ENCODE measurements at places on chromosomes 16 and 17.
A peak's percentile ranks its signal among the peaks of the same experiment; 100 is the strongest.

DNA sequence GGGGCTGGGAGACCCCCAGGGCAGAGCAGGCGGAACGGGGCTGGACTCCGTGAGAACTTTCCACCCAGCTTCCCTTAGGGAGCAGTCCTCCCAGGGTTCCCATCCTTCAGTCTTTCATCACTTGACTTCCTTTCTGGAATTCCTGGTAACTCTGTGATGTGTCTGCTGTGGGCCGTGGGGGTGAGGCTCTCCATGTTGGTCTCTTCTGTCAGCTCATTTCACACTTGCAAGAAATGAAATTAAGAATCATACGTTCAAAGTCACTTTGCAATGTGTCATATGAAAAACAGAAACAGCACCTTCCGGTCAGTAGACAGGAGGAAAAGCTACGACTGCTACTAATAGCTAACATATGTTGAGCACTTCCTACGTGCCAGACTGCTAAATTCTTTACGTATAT is 5.4 kb upstream of the BBS2 start:
- H3K4me1 ChIP-seq: peaks cover 5% of the 10 kb centered on the region
- DNase-seq: no peak
- no peak overlapping the region for H3K4me3 ChIP-seq
- H3K27ac ChIP-seq: no peak overlapping the region
- no peaks in the 10 kb centered on the region for H3K36me3 ChIP-seq
- H3K27me3 ChIP-seq: no peaks in the 10 kb centered on the region

DNA sequence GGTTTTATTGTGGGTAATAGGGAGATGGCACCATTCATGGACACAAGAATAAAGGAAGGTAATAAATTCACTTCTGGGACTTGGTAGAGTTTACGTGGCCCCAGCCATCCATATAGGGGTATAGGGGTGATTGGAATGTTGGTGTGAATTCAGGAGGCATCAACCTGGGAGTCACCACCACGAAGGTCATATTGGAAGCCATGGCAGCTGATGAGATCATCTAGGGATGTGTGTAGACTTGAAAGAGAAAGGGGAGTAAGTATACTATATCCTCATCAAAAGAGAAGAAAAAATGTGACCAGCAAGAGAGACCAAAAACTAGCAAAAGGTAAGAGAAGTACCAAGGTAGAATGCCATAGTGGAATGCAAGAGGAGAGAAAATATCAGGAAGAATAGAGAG is 26.6 kb upstream of the GINS3 start:
- no peak overlapping the region for H3K4me3 ChIP-seq
- peaks cover 26% of the 10 kb centered on the region for H3K27me3 ChIP-seq

GRCh38 chr16:25052530-25052929 is 37.4 kb upstream of the ARHGAP17 start:
- H3K4me3 ChIP-seq: peak overlapping the region; percentile 47
- H3K27ac ChIP-seq: peak overlapping the region; percentile 83
- H3K4me1 ChIP-seq: peaks cover 56% of the 10 kb centered on the region
- no peaks in the 10 kb centered on the region for H3K27me3 ChIP-seq

GRCh38 chr17:59832883-59833379 is 59.8 kb downstream of the TUBD1 start:
- DNase-seq: peak; percentile 41
- peak overlapping the region; percentile 52 for H3K4me3 ChIP-seq
- peak overlapping the region; percentile 89 for H3K27ac ChIP-seq
- no peaks in the 10 kb centered on the region for H3K27me3 ChIP-seq
- H3K4me1 ChIP-seq: peaks cover 67% of the 10 kb centered on the region
- H3K36me3 ChIP-seq: peaks cover 39% of the 10 kb centered on the region

DNA sequence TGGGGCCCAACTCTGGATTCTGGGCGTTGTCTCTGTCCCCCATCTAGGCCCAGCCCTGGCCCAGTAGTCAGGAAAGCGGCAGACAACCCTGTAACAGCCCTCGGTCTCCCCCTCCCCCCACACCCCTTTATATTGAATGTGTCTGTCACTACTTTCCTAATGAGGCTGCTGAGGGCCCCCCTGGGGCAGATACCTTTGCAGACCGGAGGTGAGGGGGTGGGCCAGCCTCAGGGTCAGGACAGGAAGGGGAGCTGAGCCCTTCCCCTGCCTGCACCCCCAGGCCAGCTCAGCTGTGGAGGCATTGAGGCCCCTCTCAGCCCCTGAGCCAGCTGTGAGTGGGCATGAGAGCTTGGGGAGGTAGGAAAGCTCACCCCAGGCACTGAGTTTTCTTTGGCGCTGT is 17.1 kb downstream of the RAI1 start:
- no peaks in the 10 kb centered on the region for H3K36me3 ChIP-seq
- no peak overlapping the region for H3K27ac ChIP-seq
- no peaks in the 10 kb centered on the region for H3K27me3 ChIP-seq
- DNase-seq: peak; percentile 33
- H3K4me1 ChIP-seq: peaks cover 58% of the 10 kb centered on the region
- no peak overlapping the region for H3K4me3 ChIP-seq

DNA sequence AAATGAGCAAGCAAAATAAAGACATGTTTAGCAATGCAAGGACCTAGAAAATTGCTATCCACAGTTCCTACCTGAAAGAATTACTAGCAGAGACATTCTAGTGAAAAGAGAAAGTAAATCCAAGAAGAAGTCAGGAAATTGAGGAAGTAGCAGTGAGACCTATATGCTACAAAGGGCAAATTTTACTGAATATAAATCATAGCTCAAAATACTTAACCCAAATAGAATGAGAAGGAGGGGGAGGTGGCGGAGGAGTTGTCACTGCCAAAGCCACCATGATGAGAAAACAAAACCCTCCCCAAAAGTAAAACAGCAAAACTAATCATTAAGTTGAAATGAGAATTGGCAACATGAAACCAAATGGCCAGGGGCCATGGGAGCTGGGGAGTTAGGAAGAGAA is 39.3 kb downstream of the PITPNM3 start:
- DNase-seq: no peak
- H3K36me3 ChIP-seq: peaks cover 2% of the 10 kb centered on the region
- peaks cover 2% of the 10 kb centered on the region for H3K27me3 ChIP-seq
- H3K27ac ChIP-seq: no peak overlapping the region

- no peaks in the 10 kb centered on the region for H3K27me3 ChIP-seq
- H3K4me1 ChIP-seq: peaks cover 8% of the 10 kb centered on the region
- no peak overlapping the region for H3K27ac ChIP-seq
- H3K36me3 ChIP-seq: peaks cover 22% of the 10 kb centered on the region
- H3K4me3 ChIP-seq: no peak overlapping the region
These were observed 23.9 kb downstream of the SLC39A11 start for GRCh38 chr17:73068322-73069153.

GRCh38 chr17:17077861-17078732 is 35.8 kb downstream of the MPRIP start:
- peaks cover 4% of the 10 kb centered on the region for H3K36me3 ChIP-seq
- DNase-seq: no peak
- H3K27me3 ChIP-seq: no peaks in the 10 kb centered on the region
- no peak overlapping the region for H3K4me3 ChIP-seq

DNA sequence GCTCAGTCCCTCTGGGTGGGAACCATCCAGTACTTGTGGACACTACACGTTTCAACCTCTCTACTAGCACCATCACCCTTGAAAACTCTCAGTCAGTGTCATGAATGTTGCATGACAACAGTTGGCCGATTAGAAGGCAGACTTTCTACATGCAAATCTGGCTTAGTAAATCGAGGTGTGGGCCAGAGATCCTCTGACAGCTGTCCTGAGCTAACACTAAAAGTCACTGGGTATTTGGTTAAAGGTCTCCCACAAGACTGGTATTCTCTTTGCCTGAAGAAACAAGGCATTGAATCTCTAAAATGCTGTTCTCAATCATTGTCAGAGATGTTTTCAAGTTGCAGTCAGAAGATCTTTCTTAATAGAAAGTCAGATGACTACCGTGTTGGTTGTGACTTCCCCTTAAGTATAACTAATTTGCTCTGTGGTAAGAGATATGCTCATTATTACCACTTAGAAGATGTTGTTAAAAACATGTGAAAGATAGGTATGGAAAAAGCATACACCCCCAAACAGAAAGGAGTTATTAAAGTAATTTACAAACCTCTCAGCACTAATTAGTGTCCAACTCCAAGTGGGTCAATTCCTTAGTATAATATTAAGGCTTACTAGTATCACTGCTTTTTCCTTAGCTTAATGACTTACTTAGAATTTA is 62.3 kb downstream of the WNT3 start:
- H3K27ac ChIP-seq: no peak overlapping the region
- no peaks in the 10 kb centered on the region for H3K4me1 ChIP-seq
- no peak for DNase-seq
- H3K27me3 ChIP-seq: no peaks in the 10 kb centered on the region

GRCh38 chr16:79185711-79186110 is 414.8 kb downstream of the MAF start:
- no peak overlapping the region for H3K27ac ChIP-seq
- no peak overlapping the region for H3K4me3 ChIP-seq
- H3K4me1 ChIP-seq: peaks cover 12% of the 10 kb centered on the region
- no peaks in the 10 kb centered on the region for H3K36me3 ChIP-seq
- no peak for DNase-seq

- H3K27ac ChIP-seq: peak overlapping the region; percentile 49
- H3K36me3 ChIP-seq: peaks cover 7% of the 10 kb centered on the region
- peaks cover 44% of the 10 kb centered on the region for H3K4me1 ChIP-seq
- H3K4me3 ChIP-seq: no peak overlapping the region
- H3K27me3 ChIP-seq: no peaks in the 10 kb centered on the region
These were observed 5.0 kb downstream of the ESRP2 start for GRCh38 chr16:68230956-68231355.

GRCh38 chr16:19179546-19180490 is 11.8 kb downstream of the SYT17 start:
- H3K27ac ChIP-seq: no peak overlapping the region
- no peaks in the 10 kb centered on the region for H3K36me3 ChIP-seq
- DNase-seq: peak; percentile 58
- no peak overlapping the region for H3K4me3 ChIP-seq
- H3K27me3 ChIP-seq: peaks cover 4% of the 10 kb centered on the region
- no peaks in the 10 kb centered on the region for H3K4me1 ChIP-seq

GRCh38 chr16:49617016-49617629 is 238.8 kb downstream of the ZNF423 start:
- DNase-seq: no peak
- no peaks in the 10 kb centered on the region for H3K36me3 ChIP-seq
- H3K27me3 ChIP-seq: no peaks in the 10 kb centered on the region
- no peaks in the 10 kb centered on the region for H3K4me1 ChIP-seq

DNA sequence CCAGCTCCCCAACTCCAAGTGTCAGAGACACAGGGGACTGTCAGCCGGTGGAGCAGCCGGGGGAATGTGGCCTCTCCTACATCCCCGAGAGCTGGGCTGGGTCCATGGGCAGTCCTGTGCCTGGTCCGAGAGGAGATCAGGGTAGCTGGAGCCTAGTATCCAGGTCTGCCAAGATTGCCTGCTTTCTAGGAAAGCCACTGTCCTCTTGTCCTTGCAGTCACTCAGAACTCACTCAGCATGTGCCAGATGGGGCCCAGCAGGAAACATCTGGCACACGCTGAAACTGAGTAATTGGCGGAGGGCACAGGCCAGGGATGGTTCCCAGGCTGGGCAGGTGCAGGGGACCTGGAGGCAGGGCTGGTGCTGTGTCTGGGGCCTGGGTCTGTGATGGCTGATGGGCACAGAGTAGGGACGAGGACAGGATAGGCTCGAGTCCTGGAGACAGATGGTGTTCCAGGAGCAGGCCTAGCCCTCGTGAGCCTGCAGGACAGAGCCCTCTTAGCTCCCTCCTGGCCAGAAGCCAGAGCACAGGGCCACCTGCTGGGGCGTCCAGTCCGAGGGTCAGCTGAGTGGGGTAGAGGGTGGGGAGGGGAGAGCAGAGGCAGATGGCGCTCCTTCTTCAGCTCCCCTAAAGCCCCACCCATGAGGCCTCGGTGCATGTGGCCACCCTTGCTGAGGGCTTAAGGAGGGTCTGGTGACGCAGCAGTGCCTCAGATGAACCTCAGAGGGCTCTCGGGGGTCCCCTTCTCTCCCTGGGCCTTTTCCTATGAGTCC is 31.1 kb downstream of the ADCY7 start:
- peaks cover 5% of the 10 kb centered on the region for H3K4me1 ChIP-seq
- H3K27ac ChIP-seq: peak overlapping the region; percentile 10
- DNase-seq: no peak
- no peak overlapping the region for H3K4me3 ChIP-seq
- H3K27me3 ChIP-seq: no peaks in the 10 kb centered on the region

DNA sequence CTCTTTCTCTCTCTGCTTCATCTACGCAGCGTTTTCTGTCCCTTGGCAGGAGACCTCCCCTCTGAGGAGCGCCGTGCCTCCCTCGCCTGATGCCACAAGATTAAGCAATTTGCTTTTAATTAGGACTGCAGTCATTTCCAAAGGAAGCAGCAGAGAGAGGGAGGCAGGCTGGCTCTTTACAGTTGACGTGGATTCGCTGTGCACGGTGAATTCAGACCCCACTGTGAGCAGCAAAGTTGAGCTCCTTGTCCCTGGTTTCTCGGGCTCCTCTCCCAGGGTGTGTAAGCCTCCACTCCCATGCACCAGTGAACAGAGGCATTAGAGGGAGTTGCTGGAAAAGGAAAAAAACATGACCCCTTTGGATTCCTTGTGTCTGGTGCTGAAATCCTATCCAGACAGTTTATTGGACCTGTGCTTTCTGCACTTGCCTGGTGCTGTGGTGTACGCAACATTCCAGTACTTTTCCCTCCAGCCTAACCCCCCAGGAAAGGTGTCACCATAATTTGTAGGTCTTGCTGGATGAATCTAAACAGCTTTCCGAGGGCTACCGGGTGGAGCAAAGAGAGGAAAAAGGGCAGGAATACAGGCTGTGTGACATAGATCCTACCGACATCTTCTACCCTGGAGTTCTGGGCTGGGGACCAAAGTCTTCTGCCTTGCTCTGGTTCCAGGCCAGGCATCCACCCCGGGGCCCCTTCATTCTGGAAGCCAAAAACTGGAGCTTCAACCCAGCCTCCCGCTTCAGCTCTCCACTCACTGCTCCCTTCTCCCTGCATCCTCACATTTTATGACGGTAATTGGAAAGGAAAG is 171.0 kb downstream of the MAF start:
- DNase-seq: no peak
- H3K4me3 ChIP-seq: no peak overlapping the region
- H3K4me1 ChIP-seq: no peaks in the 10 kb centered on the region
- no peaks in the 10 kb centered on the region for H3K27me3 ChIP-seq
- H3K36me3 ChIP-seq: no peaks in the 10 kb centered on the region
- H3K27ac ChIP-seq: no peak overlapping the region

GRCh38 chr16:1338119-1338730 is 4.8 kb downstream of the BAIAP3 start:
- peak; percentile 61 for DNase-seq
- no peaks in the 10 kb centered on the region for H3K36me3 ChIP-seq
- no peak overlapping the region for H3K27ac ChIP-seq
- H3K4me3 ChIP-seq: no peak overlapping the region
- peaks cover 7% of the 10 kb centered on the region for H3K27me3 ChIP-seq

- no peak overlapping the region for H3K4me3 ChIP-seq
- DNase-seq: peak; percentile 5
- H3K4me1 ChIP-seq: peaks cover 7% of the 10 kb centered on the region
- no peaks in the 10 kb centered on the region for H3K36me3 ChIP-seq
- H3K27me3 ChIP-seq: no peaks in the 10 kb centered on the region
- H3K27ac ChIP-seq: no peak overlapping the region
These were observed 254.6 kb downstream of the HS3ST3A1 start for GRCh38 chr17:13346996-13347762.
